ENCODE measurements at places on chromosomes 16 and 17.

DNA sequence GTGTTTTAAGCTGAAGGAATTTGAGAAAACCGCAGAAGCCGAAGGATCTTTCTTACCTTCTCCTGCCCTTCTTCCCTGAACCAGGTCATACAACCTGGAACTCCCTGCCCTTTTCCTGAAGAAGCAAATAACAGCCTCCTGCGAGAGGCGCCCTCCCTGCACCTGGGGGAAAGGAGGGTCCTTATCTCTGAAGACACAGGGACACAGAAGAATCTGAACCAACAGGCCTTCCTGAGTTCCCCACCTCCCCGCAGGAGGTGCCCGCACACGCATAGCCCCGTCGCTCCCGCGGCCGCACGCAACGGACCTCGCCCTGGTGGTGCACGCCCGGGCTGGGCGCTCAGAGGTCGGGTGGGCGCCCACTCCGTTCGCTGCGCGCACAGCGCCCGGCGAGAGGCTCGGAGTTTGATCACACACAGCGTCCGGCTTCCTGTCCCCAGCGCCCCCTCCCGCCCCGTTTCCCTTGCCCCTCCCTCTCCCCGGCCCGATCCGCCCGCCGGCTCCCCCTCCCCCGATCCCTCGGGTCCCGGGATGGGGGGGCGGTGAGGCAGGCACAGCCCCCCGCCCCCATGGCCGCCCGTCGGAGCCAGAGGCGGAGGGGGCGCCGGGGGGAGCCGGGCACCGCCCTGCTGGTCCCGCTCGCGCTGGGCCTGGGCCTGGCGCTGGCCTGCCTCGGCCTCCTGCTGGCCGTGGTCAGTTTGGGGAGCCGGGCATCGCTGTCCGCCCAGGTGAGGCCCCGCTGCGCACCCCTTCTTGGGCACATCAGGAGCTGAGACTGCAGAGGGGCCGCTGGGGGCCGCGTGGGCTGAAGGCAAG is at the start of gene TNFSF12:
Gene TNFSF12, plus strand, starts transcription at position 474 of the 816 bp plus-strand sequence. Its CDS starts 96 bp downstream, at position 570.
- no peak for DNase-seq

- DNase-seq, result no peak
Observed at GRCh38 chr16:3740934-3741333, 23.6 kb upstream of the TRAP1 start.

DNA sequence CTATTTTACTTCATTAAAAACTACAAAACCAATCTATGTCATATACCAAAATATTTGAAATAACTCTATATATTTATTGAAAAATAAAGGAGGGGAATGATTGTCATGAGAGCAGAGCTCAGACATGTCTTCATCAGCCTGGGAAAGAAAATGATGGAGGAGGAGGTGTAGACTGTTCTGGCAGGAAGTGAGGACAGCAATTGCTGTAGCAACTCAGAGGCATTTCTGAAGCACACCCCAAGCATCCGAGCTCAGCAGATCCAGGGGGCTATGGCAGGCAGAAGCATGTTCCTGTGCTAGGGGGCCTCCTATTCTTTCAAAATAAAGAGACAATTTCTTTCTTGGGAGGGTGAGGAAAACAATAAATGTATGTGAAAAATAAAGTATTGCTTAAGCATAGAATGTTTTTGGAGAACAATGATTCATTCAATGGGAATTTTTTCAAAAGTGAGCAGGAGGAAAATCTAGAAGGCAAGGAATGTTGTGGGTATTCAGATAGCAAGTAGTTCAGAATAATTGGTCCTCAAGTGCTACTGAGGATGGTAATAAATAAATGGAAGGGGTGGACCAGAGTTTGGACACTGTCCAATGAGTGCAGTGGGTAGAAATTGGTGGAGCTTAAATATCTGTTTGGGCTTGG is 383.4 kb downstream of the CDH11 start:
- DNase-seq, result no peak

DNA sequence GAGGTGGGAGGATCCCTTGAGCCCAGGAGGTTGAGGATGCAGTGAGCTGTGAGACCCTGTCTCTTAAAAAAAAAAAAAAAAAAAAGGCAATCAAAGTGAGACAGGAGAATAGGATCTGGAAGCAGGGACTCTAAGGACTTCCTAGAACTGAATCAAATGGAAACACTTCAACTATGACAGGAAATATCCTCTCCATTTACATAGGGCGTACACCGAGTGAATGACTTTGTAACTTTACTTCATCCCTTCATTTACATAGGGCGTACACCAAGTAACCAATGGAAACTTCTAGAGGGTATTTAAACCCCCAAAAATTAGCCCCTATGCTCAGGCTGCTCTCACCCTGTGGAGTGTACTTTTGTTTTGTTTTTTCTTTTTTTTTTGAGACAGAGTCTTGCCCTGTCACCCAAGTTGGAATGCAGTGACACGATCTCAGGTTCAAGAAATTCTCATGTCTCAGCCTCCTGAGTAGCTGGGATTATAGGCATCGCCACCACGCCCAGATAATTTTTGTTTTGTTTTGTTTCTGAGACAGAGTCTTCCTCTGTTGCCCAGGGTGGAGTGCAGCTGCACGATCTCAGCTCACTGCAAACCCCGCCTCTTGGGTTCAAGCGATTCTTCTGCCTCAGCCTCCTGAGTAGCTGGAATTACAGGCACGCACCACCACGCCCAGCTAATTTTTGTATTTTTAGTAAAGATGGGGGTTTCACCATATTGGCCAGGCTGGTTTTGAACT is 9.6 kb upstream of the PRPSAP1 start:
- DNase-seq, result no peak

- DNase-seq, result no peak
Observed at GRCh38 chr16:73794994-73795393, 501.6 kb upstream of the PSMD7 start.

DNA sequence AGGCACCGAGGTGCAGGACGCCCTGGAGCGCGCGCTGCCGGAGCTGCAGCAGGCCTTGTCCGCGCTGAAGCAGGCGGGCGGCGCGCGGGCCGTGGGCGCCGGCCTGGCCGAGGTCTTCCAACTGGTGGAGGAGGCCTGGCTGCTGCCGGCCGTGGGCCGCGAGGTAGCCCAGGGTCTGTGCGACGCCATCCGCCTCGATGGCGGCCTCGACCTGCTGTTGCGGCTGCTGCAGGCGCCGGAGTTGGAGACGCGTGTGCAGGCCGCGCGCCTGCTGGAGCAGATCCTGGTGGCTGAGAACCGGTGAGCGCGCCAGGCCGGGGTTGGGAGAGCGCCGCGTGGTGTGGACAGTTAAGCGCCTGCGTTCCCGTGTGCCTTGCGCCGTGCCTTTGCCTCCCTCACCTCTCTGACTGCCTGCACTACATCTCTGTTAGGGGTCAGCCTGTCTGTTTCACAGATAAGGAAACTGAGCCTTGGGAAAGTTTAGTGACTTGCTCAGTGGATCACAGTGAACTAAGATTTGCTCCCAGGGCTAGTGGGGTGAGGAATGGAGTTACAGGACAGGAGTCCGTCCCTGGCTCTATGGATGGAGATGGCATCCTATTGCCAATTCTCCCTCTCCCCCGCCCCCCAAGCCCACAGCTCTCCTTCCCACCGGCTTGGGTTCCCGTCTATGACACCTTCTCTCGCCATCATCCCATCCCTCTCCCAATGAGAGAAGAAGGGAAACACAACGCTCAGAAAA is 880 bp downstream of the SARM1 start:
- DNase-seq, result no peak

DNA sequence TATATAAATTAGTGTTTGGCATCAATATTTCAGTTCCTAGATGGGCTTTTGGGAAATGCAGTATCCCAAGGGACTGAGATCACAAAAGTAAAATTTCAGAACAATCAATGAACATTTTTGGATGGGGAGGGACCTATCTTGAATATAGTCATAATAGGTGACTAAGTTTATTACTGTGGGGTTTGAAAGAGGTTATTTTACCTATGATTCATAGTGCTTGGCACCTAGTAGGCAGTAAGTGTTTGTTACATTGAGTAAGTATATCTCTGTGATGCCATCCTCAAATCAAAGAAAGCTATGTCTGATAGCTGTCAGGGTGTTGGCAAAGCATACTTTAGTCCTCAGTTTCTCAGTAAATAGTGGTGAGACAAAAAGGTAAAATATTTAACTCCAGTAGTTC is 36.9 kb downstream of the ZNF207 start:
- DNase-seq, result no peak

DNA sequence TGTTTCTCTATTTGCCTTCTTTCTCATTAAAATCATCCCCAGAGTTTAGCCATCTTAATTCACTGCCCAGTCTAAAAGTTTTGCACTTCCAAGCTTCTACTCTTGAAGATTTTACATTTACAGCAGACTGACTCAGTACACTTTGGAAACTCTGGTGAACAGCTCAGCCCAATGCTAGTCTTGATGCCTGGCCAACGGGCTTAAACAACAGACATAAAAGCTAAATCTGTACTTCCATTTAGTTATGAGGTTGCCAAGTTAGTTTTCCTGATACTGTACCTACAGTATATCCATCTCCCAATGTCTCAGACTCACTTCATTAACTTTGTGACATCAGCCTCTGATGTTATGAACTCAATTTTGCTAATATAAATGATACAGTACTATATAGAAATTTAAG is 891.8 kb upstream of the SOX9 start:
- no peak for DNase-seq
